M059J (cell line): ENCODE measurements at places on chromosomes 6 and 20. TPM values are rescaled to one million over a fixed set of nuclear protein-coding genes. Genes with fewer than 3 reads are reported as not detected.

DNA sequence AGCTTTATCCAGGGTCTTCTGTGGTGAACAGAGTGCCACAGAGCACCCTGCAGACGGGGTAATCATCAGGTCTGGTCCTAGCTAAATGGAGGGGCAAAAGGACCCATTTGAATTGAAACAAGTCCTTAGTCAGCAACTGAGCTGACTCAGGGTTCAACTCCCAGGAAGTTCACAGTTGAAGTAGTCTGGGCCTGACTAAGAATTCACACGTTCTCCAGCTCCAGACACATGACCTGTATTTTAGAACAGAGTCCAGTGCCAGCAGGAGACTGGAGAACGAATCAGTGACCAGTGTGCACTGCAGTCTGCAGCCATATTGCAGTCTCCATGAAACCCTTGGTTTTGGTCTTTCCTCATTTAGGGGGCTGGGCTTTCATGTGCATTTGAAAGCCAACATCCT lies 85.2 kb downstream of the ELOVL4 start:
- peak; percentile 4 for DNase-seq

The CST4 gene
- total RNA-seq, result 1.1 TPM in 1 of 2 replicates, not detected in the other

The AFDN gene
- 17.1 and 32.3 TPM in 2 replicates for total RNA-seq

- DNase-seq, result peak; percentile 52
Observed at GRCh38 chr6:124294574-124295200, 491.0 kb downstream of the NKAIN2 start.

- no peak for DNase-seq
Observed at GRCh38 chr6:140817176-140817575, 1315.5 kb upstream of the GJE1 start.

DNA sequence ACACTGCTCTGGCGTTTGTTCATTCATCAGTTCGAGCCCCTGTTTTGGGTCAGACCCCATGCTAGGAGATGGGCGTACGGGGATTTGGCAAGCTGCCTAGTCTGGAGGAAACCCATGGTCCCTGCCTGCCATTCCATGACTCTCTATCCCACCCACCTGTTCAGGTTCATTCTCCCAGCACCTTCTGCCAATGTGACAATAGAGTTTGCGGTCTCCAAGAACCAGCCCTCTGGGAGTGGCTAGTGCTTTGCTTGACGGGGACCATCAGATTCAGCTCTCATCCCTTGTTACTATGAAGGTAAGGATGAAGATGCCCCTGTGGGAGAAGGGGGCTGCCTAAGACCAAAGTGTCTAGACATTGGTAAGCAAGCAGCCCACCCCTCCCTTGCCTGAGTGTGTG lies 345.0 kb downstream of the PTPRT start:
- no peak for DNase-seq

The SIRPD gene
- not detected in 2 replicates for total RNA-seq

DNA sequence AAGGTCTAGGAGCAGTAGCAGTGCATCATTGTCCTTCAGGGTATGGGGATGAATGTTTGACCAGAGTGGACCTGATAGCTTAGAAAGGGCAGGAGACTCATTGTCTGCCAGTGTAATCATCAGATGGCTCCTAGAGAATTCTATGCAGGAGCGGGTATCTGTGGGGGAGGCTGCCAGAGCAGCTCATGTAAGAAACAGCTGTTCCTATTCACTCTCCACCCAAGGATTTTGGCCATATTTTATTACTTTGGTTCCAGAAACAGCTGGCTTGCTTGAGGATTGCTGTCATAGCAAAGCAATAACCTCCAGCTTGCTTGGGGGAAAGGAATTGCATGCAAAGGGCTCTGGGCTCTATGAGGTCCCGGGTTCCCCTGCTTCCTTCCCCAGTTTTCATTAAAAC lies 44.1 kb downstream of the RALY start:
- no peak for DNase-seq

The ADGRF4 gene
- total RNA-seq, result 0.27 and 0.37 TPM in 2 replicates

DNA sequence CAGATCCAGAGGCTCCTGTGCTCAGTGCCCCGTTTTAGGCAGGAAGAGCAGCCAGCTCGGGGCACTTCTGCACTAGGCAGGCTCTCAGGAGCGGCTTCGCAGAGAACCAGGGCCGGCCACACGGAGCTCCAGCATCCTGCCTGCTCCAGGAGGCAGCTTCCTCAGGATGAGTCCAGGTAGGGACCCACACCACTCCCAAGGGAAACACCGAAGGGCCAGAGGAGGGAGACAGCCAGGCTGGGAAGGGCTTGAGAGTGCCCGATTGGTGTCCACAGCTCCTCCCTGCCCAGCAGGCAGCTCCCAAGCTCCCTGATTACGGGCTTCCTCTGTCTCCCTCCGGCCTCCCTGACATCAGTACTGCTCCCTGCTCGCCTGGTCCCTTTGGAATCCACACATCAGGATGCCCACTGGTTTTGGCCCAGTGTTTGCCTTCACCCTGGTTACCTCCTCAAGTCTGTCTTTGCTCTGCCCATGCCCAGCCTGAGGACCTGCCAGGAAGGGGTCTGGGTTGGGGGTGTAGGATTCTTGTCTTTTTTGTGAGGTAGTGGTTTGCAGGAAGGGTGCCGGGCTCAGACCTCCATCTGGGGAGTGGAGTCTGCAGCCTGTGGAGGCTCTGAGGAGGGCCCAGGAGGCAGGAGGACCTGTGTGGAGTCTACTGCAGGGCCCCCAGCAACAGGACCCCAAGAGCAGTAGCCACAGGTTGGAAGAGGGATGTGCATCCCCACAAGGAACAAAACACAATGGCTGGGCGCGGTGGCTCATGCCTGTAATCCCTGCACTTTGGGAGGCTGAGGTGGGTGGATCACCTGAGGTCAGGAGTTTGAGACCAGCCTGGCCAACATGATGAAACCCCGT lies 11.2 kb upstream of the PYGB start:
- DNase-seq, result no peak

DNA sequence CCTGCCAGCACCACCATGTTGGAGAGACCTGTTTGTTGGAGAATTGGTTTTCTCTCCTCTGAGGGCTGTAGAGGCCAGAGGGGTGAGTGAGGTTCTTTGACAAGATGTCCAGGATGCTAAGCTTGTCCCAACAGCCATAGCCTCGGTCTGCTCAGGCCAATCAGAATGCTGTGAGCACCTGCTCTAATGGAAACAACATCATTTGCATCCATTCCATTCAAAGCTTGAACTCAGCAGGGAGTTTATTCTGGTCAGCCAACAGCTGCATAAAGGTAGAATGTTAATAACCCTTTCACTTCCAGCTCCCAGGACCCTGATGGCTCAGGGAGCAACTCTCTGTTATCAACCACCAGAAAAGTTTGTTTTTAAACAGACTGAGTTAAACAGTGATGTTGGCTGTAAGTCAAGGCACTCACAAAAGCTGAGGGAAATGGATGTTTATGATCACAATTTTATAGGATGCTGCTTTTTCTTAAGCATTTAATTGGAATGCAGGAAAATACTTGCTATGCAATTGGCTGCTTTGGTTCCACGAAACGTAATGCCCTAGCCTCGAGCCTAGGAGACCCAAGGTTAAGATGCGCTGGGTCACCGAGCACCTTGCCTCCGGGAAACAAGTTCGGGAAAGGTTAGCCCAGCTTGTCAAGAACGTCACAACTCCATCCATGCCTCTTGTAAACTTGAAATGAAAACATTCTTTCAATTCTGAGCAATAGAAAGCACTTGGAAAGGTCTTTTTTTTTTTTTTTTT lies 155.2 kb downstream of the NFATC2 start:
- no peak for DNase-seq

The KIAA1586 gene
- total RNA-seq, result 17.3 and 17.9 TPM in 2 replicates

DNA sequence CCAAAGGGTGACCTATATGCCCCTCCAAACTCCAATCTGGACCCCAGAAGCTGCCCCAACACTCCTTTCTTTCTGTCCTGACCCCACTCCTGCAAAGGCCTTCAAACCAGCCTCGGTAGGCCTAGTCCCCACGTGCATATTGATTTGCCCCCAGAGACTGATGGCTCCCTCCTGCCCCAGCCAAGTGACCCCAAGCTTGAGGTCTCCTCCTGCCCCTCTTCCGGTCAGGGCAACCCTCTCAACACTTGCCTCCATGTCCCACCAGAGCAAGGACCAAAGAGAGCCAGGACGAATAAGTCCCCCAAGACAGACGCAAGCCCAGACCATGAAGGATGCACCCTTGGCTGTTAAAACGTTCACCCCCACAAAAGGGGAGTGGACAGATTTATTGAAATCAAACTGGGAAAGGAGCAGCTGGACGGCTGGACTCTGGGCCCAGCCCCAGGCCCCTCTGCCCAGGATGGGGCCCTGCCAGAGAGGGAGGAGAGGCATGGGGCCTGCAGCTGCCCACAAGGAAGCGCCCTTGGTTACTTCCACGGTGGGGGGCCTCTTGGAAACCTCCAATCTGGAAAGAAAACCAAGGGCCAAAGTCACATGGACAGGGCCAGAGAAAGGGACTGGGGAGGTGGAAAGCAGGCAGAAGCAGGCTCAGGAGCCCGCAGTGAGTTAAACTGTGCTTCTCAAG lies 2.4 kb upstream of the SPEF1 start:
- no peak for DNase-seq

The TINAG gene
- not detected in 2 replicates for total RNA-seq

GRCh38 chr6:157596886-157597285 lies 215.9 kb downstream of the ZDHHC14 start:
- no peak for DNase-seq

DNA sequence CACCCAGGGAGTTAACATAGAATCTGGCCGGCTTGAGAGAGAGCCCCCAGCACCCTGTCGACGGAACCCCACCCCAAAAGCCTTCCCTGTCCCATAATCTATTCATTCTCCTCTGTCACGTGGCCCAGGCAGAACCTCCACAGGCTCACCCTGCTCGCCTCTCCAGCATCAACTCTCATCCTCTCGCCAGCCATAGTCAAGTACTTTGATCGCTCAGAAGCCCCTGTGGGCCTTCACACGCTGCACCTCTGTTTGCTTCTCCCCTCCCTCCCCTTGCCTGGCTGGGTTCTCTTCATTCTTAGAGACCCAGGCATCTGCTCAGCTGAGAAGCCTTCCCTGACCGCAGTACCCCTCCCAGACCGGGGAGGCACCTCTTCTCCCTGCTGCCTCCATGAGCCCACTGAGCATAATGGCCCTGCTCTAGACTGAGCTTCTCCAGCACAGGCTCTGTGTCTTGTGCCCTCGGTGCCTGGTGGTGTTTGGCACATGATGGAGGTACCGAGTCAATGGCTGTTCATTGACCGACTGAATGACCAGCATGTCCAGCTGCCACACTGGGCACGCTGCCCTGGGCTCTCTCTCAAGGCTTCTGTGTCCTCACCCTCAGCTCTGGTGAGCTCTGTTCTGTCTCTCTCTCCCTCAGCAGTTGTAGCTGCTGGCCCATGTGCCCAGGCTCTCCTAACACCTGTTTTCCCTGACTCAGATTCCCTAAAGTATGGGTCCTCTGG lies 33.7 kb downstream of the PKIG start:
- DNase-seq, result no peak

GRCh38 chr20:23146181-23146580 lies 60.1 kb upstream of the CD93 start:
- DNase-seq, result peak; percentile 62

GRCh38 chr6:139640448-139640847 lies 266.0 kb upstream of the CITED2 start:
- DNase-seq, result peak; percentile 56

The IL17A gene
- total RNA-seq, result not detected in 2 replicates

DNA sequence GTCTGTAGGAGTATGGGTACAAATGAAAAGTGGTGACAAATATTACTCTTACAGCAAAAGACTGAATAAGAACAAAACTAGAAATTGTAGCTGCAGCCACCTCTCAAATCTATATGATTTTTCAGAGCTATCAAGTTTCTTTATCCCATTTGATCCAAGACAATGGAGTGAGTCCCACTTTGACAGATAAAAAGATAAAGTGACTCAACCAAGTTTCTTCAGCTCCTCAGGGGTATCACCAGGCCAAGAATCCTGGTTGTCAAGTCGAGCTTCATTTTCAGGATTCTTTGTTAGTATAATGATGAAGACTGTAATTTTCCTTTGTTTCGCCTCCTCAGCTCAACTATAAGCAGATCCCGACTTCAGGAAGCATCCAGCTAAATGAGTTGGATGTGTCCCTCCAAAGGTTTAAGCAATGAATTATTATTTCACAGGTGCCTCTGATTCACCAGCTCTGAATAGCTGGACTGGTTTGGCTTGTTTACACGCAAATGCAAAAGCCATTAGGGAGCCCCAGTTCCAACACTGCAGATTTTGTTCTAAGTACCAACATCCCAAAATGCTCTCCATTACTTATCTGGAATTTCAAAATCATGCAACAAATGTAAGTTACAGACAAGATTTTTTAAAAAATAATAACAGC lies 238.9 kb downstream of the MAFB start:
- no peak for DNase-seq

The WFDC10B gene
- not detected in 2 replicates for total RNA-seq

The NKAIN4 gene
- not detected in 2 replicates for total RNA-seq
